ENCODE measurements at places on chromosomes 12 and 14.

GRCh38 chr14:60819575-60819974 is 85.0 kb downstream of the MNAT1 start:
- DNase-seq = no peak

DNA sequence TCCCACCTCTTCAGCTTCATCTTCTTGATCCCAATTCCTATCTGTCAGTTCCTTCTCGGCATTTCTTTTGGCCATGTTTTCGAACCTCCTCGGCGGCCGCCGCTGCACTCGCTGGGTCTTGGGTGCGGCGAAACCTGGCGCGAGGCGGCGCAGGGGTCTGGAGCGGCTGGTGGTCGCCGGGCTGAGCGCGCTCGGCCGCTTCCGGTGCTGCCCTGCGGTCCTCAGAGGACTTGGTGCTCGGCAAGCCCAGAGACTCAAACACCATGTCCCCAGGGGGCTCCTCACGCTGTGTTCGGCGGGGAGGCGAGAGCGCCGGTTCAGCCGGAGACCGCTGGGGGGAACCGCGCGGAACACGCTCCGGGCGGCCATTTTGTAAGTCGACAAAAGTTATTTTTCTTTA is 51.8 kb downstream of the PPP1R36 start:
- no peak for DNase-seq

GRCh38 chr12:122094735-122095631 is 16.4 kb downstream of the MLXIP start:
- no peak for DNase-seq

DNA sequence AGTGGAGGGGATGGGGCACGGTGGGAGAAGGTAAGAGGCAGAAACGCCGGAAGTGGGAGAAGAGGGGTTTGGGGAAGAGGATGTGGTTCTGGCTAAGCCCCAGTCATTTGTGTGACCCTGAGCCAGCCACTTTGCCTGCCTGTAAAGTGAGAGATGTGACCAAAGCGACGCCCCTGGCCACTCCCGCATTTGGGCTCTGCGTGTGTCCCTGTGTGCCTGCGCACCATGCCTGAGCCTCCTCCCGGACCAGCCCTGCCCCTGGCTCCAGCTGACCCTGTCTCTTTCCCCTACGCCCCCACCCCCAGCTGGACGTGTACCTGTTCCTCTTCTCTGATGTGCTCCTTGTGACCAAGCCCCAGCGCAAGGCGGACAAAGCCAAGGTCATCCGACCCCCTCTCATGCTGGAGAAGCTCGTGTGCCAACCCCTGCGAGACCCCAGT is 8.0 kb downstream of the PLEKHG6 start:
- no peak for DNase-seq

- DNase-seq = no peak
Measured at GRCh38 chr12:45184147-45184963, 31.5 kb upstream of the ANO6 start.

GRCh38 chr12:71797531-71797930 is 42.0 kb upstream of the TBC1D15 start:
- no peak for DNase-seq
